ENCODE measurements at places on chromosomes 2 and 18.

DNA sequence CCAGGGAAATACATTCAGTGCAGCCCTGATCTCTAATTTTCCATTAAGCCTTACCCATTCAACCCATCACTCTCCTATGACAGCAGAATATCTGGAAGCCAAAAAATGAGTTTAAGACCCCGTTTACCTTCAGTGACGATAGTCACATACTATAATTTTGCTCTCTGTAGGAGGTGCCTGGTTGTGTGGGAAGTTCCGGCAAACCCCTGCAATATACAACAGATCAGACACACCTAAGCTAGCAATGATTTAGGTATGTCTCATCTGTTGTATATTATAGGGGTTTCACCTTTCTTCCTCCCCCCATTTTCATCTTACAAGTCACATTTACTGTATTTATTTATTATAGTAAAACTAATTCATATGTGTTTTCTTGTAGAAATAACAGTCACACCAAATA is 101.7 kb downstream of the DOCK10 start:
- DNase-seq = no peak

GRCh38 chr2:96157649-96158553 is 12.7 kb upstream of the DUSP2 start:
- peak; percentile 41 for DNase-seq

GRCh38 chr18:78664848-78665247 is 314.8 kb upstream of the SALL3 start:
- no peak for DNase-seq

GRCh38 chr2:238928520-238929241 is 80.8 kb downstream of the TWIST2 start:
- no peak for DNase-seq

All from fibroblast of skin of right biceps (primary cell).